SW480 (cell line): ENCODE measurements at places on chromosomes 1 and 21.

DNA sequence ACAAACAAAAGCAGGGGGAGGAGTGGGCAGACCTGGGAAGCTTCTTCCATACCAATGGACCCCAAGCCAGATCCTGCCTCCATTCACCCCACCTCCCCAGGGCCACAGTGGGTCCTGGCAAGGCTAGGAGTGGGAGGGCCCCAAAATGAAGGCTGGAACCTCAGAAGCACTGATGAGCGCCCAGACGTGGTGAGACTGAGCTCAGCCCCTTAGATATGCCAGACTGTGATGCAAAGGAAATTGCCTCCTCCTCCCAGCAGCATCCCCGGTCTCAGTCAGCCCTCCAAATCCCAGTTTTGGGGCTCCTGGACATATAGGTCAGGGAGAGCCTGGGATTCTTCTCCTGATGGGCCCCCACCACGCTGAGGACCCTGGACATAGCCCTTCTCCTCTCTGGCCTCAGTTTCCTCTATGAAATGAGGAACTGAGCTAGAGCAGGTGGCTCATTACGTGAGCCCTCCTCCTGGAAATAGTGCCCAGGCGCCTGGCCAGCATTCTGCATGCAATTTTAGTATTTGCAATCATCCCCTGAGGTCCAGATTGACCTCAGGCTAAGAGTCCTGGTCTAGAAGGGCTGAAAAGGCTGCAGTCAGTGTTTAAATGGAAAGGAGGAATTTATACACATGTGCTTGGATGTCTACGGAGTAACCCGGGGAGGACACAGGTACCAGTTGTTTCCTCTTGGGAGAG lies 33.5 kb downstream of the RHBG start:
- DNase-seq: no peak

DNA sequence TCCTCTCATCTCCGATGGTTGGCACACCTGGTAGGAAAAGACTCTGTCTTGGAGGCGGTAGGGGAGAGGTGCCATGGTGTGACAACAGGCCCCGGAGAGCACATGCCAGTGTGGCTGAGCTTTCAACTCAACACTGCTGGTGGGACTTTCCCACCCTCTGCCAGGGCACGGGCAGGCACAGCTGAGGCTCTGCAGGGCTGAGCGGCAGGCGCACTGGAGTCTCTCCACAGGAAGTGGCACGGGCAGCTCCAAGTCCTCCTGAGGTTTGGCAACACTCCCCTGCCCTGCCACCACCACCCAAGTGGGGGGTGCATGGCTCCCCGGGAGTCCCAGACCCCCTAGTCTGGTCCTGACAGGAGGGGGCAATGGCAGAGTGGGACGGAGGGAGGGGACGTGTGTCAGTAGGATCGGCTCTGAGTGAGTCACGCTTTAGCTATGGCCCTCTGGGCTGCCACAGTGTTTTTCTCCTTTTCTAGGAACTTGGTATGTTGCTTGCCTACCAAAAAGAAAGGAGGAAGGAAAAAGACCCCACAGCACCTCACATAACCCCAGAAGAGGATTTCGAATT lies 27.3 kb upstream of the EVA1B start:
- DNase-seq: no peak

GRCh38 chr1:228376262-228376628 lies 30.4 kb downstream of the TRIM11 start:
- DNase-seq: peak; percentile 13

GRCh38 chr1:7916501-7916830 lies 24.2 kb downstream of the TNFRSF9 start:
- no peak for DNase-seq

DNA sequence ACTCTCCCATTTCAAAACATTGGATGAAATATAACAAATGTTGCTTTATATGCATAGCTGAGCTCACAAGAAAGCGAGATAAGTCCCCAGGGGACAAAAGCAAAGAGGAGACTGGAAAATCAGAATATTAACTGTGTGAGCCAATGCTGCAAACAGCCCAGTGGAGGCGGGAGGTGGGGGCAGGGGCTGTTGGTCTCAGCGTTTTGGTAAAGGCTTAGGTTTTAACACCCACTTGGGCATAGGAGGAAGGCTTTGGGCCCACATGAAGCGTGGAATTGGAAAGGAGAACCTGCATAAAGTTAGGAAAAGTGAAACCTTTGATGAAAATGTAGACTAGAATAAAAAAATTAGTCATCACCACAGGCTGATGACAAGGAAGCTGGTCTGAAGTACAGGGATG lies 30.2 kb upstream of the SMIM12 start:
- DNase-seq: no peak

GRCh38 chr21:39533545-39534380 lies 79.0 kb upstream of the B3GALT5 start:
- DNase-seq: no peak

DNA sequence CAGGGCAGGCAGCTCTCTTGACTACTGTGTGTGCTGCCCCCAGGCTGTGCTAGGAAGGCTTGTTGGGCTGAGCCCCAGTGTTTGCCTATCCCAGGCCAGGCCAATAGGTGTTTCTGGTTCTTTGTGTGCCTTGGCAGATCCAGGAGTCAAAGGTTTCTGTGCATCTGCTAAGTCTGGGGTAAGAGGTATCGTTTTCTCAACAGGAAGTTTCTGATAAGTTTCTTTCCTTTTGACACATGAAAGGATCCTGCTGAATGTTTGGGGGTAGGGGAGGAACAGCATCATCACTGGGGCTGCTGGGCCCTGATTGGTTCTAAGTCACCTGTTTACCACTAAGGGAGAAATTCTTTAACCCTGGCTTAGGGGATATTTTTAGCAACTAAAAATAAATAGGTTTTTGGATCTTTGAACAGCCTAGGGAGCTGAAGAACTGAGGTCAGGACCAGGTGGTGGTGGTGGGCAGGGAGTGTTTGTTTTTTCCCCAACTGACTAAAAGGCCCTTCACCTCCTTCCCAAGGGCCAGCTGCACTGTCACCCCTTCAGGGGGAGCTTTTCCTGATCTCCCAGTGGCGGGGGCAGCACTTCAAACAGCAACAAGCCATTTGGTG lies 85.1 kb downstream of the KCNN3 start:
- no peak for DNase-seq

DNA sequence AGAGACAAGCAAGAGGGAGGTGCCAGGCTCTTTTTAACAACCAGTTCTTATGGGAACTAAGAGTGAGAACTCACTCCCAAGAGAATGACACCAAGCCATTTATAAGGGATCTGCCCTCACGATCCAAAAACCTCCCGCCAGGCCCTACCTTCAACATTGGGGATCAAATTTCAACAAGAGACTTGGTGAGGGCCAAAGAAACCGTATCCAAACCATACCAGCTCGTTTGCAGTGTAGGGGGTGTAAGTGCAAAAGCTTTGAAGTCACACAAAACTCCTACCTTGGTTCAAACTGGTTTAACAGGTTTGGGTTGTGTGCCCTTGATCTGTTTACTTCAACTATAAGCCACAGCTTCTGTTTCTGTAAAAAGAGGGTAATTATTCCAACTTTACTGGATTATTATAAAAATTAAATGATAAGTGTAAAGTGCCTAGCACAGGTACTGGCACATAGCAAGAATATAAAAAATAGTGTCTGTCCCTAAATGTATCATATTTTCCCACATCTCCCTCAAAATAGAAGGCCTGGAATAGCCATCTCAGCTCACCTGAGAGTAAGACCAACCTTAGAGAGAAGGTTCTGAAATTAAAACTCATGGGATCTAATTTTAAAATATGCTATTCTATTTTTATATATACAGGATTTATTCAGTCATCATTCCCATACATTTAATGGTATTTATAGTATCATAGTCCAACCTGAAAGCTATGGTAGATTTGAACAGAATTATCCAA lies 7.0 kb upstream of the USP25 start:
- no peak for DNase-seq

DNA sequence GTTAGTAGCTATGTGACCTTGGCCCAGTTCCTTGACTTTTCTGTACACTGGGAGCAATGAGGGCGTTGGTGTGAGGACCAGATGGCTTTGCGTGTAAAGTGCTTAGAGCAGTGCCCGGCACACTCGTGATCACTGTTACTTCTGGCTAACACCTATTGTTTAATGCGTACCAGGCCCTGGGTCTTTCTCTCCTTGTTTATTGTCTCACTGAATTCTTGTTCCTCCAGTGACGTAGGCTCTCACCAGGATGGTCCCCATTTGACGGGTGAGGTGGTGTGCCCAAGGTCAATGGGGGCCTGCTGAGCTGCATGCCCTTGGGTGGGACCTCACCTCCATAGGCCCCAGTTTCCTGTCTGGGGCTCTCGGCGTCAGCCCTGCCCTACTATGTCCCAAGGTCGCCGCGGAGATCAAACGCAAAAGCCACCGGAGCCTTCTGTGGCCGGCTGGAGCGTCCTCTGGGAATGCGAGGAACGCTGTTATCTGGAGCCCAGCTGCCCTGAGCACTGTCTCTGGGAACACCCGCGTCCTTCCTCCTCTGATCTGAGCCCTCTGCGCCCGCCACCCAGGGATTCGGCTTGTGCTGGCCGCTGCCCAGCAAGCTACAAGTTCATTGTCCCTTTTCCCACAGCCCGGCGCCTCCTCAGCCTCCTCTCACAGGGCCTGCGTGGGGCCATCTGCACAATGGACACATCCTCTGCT lies 28.9 kb downstream of the ALPL start:
- no peak for DNase-seq

- DNase-seq: no peak
Observed at GRCh38 chr1:212689758-212690529, 9.7 kb downstream of the BATF3 start.

DNA sequence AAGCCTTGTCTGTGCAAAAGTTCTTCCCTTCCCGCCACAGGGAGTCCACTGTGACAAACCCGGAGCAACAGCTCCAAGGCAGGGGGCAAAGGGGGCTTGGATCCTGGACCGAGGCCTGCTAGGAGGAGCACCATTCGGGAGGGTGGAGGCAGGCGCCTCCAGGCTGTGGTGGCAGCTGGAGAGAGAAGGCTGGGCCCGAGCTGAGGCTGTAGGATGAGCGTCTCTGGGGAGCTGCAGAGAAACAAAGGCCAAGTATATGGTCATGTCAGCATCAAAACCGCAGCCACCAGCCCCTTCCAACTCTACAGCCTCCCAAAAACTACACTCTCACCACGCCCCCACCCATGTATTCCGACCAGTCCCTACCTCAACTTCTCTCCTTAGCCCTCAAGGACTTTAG lies 579 bp downstream of the SH3BP5L start:
- no peak for DNase-seq

DNA sequence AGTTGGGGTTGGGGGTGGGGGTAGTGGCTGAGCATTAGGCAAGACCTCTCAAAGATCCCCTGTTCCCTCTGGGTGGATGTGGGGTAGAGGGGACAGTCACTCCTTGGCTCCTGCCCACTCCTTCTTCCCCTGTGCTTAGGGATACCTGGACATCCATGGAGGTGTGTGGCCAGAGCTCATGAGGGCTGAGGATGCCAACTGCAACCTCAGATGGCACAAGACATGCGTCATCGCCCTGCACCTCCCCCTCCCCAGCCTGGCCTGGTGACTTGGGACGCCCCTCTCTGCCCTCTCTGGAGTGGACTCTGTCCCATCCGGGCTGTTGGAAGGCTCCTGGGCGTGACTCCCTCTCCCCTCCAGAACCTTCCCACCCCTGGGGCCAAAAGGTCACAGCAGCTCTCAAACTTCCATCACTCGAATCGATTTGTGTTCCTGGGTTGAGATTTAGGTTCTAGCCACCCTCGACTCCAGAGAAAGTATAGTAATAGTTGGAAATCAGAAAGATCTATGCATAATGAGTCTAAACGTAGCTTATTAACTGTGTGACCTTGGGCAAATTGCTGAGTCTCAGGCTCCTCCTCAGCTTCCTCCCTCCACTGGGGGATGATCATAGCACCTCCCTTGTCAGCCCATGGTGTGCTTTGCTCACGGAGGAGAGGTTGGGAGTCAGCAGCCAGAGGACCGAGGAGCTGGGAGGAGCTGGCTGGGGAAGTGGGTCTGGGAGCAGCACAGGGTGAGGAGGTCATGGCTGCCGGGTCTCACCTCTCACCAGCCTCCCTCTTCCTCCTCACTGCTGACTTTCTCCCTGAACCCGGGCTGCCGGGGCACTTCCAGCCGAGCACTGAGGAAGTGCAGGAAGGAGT lies 2.2 kb upstream of the PTPN7 start:
- DNase-seq: no peak

- no peak for DNase-seq
Observed at GRCh38 chr1:198638894-198639635, at the start of gene PTPRC. TSS of gene PTPRC (plus strand) at chr1:198639040. CDS start at chr1:198639269, 229 bp downstream.

- no peak for DNase-seq
Observed at GRCh38 chr1:187032316-187032981, 203.7 kb downstream of the PLA2G4A start.

DNA sequence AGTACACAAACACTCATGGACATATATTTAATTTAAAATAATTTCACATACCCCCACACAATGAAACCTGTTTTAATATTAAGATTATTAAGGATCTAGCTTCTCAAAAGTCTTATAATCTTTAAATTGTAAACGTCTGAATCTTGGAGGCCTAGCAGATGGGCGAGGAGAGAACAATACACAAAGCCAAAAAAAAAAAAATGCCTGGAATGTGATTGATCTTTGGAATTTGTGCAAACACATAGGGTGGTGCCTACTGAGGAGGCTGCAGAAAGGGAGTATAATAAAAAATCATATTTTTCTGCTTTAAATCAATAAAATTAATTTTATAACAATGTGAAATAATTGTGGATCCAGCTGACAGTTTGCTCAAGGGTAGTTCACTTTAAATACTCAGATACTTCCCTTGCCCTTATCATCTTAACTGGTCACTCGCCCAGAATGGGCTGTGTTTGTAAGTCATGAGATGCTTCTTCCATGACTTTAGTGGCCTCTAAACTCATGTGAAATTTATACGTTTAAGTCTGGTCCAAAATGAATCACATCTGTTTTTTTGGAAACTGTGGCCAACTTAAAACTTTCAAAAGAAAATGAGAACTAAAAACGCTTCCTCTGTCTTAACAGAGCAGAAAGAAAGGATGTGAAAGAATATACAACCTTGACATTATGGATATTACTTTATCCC lies 802.8 kb upstream of the CXADR start:
- no peak for DNase-seq

GRCh38 chr1:203305809-203306088 lies 430 bp downstream of the BTG2 start:
- DNase-seq: no peak
